ENCODE measurements at places on chromosomes 2 and 18.

DNA sequence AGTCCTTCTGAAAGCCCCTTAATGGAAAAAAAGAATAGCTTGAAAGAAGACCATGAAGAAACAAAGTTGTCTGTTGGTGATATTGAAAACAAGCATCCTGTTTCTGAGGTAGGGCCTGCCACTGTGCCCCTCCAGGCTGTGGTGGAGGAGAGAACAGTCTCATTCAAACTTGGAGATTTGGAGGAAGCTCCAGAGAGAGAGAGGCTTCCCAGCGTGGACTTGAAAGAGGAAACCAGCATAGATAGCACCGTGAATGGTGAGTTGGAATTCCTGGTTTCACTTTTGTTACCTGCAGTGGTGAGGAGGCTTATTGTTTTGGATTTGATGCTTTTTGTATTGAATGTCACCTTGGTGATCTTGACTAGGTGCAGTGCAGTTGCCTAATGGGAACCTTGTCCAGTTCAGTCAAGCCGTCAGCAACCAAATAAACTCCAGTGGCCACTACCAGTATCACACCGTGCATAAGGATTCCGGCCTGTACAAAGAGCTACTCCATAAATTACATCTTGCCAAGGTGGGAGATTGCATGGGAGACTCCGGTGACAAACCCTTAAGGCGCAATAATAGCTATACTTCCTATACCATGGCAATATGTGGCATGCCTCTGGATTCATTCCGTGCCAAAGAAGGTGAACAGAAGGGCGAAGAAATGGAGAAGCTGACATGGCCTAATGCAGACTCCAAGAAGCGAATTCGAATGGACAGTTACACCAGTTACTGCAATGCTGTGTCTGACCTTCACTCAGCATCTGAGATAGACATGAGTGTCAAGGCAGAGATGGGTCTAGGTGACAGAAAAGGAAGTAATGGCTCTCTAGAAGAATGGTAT, 13.3 kb downstream of the SLC20A1 start:
- DNase-seq = no peak

GRCh38 chr2:232009639-232010274, 48.2 kb downstream of the DIS3L2 start:
- no peak for DNase-seq

GRCh38 chr2:241649404-241649803, 11.9 kb downstream of the ATG4B start:
- peak; percentile 3 for DNase-seq

DNA sequence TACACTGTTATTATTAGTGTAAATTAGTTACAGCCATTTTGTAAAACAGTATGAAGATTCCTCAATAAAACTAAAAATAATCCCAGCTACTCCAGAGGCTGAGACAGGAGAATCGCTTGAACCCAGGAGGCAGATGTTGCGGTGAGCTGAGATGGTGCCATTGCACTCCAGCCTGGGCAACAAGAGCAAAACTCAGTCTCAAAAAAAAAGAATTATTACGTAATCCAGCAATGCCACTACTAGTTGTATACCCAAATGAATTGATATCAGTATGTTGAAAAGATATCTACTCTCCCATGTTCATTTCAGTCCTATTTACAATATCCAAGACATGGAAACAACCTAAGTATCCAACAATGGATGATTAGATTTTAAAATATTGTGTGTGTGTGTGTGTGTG, 313.6 kb downstream of the EPHA4 start:
- no peak for DNase-seq
